HTR-8/SVneo (cell line): ENCODE measurements at places on chromosomes 6 and 20.

- no peak for DNase-seq
Measured at GRCh38 chr6:44388887-44389286, 1.4 kb downstream of the CDC5L start.

DNA sequence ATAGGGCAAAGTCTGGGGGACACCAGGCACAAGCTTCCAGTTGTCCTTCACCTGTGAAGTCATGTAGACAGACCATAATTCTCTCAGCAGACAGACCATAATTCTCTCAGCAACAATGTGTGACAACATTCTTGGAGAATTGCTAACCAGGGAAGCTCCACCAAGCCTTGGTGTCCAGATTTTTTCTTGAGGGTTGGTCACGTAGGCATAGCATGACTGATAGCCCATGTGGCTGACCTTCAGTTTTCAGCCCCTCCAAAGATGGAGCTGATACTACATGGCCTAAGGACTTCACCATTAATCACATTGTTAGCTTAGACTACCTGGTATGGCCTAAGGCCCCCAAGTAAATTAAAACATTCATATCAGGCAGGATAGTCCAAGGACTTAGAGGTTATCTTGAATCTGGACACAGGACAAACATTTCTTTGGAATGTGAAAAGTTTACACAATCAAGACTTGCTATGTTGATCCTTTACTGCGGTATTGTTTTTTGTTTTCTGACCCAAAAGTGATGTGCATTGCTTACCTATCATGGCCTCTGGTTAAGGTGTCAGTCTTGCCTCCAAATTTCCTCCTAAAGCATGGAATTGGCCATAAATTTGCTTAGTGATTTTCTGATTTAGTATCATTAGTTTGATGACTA lies 76.9 kb downstream of the CEP57L1 start:
- DNase-seq: no peak

- no peak for DNase-seq
Measured at GRCh38 chr6:166850677-166851076, 105.7 kb downstream of the RNASET2 start.

DNA sequence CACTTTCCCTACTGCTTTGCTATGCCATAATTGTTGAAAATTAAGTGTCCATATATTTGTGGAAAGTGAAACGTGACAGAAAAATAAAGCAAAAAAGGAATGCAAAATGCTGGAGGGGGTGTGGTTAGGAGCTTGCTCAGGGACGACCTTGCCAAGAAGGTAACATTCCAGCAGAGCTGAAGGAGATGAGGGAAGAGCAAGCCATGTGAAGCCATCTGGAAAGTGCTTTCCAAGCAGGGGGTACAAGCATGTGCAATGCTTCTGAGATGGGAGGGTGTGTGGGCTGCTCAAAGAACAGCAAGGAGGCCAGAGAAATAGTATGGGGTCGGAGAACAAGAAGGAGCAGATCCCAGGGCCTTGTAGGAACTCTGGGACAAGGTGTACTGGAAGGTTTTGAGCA lies 161.7 kb downstream of the ISM1 start:
- no peak for DNase-seq

GRCh38 chr20:49529470-49529869 lies 38.5 kb downstream of the PTGIS start:
- DNase-seq: no peak
